PC-3 (cell line): ENCODE measurements at places on chromosomes 11 and 22. TPM values are rescaled to one million over a fixed set of nuclear protein-coding genes. Genes with fewer than 3 reads are reported as not detected.

GRCh38 chr11:123741159-123742030 lies at the start of gene ZNF202:
Gene ZNF202, minus strand, starts transcription at chr11:123741660. Its CDS starts 10,772 bp downstream, at chr11:123730888.
- H3K27me3 ChIP-seq = peaks cover 24% of the 10 kb centered on the region
- H3K4me1 ChIP-seq = peaks cover 18% of the 10 kb centered on the region
- peak within 1 kb of the TSS; percentile 34 for H3K27ac ChIP-seq
- peak; percentile 92 for DNase-seq

GRCh38 chr11:26651916-26652315 lies 69.9 kb downstream of the SLC5A12 start:
- DNase-seq = no peak
- H3K27me3 ChIP-seq = peaks cover 40% of the 10 kb centered on the region
- no peak overlapping the region for H3K27ac ChIP-seq

DNA sequence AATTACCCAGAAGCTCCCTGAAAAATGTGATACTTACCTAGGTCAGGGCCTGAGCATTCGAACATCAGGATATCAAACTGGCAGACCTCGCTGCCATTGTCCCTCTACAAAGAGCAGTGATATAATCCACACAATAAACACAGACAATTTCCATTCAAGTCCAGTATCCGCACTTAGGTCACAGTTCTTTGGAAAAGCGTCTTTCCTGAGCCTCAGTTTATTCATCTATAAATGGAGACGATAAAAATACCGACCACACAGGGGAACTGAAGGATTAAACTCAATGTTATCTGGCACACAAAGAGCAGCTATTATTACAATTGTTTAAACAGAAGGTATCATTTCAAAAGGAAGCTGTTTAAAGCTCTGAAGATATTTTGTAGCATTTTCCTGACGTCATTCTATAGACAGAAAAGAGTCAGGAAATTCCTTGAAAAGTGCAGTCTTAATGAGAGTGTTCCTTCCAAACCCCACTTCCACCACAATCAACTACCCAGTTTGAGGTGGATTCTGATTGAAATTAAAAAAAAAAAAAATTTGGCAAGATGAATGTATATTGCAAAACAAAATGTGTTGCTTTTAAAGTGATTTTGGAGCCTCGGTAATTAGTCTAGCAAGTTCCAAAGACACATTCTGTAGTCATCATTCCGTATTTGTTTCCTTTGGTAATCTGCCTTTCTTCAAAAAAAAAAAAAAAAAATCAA lies 47.2 kb upstream of the IGSF9B start:
- H3K36me3 ChIP-seq = no peaks in the 10 kb centered on the region
- no peaks in the 10 kb centered on the region for H3K4me1 ChIP-seq
- DNase-seq = no peak
- no peak overlapping the region for H3K4me3 ChIP-seq

DNA sequence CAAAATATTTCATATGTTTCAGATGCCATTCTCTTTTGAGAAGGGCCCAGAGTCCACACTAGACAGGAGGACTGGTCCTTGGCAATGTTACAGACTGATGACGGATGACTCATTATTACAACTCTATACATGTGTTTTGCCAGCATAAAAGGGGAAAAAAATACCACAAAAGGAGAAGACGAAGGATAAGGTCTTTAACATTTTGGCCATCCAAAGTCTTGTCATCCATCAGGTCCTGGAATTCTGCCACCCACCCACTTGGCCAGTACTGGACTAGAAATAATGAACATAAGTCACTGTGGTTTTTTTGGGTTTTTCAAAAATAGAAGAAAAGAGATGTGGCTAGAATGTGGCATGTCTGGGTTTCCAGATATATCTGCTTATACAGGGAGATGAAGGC lies 57.7 kb upstream of the BDNF start:
- H3K27ac ChIP-seq = no peak overlapping the region
- no peaks in the 10 kb centered on the region for H3K36me3 ChIP-seq
- 0 out of 2 replicates have a peak, but pooled peaks cover 4% of the 10 kb centered on the region for H3K4me1 ChIP-seq
- DNase-seq = peak; percentile 53
- H3K27me3 ChIP-seq = no peaks in the 10 kb centered on the region

Gene NPTXR
- 2.8 and 3.5 TPM in 2 replicates for total RNA-seq

Gene RIMBP3C
- total RNA-seq = 0.29 TPM in 1 of 2 replicates, not detected in the other

Gene CEND1
- total RNA-seq = not detected in 2 replicates

DNA sequence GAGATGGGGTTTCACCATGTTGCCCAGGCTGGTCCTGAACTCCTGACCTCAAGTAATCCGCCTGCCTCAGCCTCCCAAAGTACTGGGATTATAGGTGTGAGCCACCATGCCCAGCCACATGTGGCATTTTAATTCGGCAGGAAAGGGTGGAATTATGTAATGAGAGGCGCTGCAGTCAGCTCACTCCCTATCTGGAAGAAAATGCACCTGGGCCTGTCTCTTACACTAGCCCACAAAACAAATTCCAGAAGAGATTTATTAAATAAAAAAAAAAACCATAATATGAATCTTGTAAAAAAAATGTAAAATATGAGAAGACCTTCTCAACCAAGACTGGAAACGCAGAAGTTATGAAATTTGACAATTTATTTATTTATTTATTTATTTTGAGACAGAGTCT lies 8.2 kb upstream of the KAT5 start:
- no peak overlapping the region for H3K4me3 ChIP-seq
- peaks cover 9% of the 10 kb centered on the region; the same call in 1 of the 2 replicates for H3K27me3 ChIP-seq
- no peaks in the 10 kb centered on the region for H3K4me1 ChIP-seq
- no peak for DNase-seq

Gene NLRP6
- total RNA-seq = not detected in 2 replicates

Gene CRYBA4
- not detected in 2 replicates for total RNA-seq

Gene VSIG10L2
- total RNA-seq = not detected in 2 replicates

GRCh38 chr22:27063406-27063805 lies 406.0 kb downstream of the MIAT start:
- H3K27ac ChIP-seq = no peak overlapping the region
- H3K4me1 ChIP-seq = no peaks in the 10 kb centered on the region
- H3K27me3 ChIP-seq = no peaks in the 10 kb centered on the region
- no peak for DNase-seq

Gene GNB1L
- 27.0 and 28.8 TPM in 2 replicates for total RNA-seq

GRCh38 chr11:9568854-9569587 lies 4.4 kb upstream of the WEE1 start:
- DNase-seq = peak; percentile 97
- no peaks in the 10 kb centered on the region for H3K27me3 ChIP-seq
- H3K4me3 ChIP-seq = peak overlapping the region; percentile 47
- peak overlapping the region; percentile 98 for H3K27ac ChIP-seq
- peaks cover 65% of the 10 kb centered on the region for H3K4me1 ChIP-seq
- H3K36me3 ChIP-seq = no peaks in the 10 kb centered on the region

DNA sequence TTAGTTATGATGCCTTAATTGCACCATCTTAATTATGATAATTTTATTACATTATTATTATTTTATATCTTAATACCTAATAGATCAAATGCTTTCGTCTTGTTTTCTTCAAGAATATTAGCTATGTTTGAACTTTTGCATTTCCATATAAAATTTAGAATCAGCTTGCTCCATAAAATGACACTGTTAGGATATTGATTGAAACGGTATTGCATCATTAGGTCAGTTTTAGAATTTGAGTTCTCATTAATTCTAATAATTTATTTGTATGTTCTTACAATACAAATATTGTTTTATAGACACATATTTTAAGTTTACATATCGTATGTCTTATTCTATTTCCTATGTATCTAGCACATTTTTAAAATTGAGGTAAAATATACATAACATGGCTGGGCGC lies 6.7 kb downstream of the CFAP68 start:
- no peak overlapping the region for H3K27ac ChIP-seq
- H3K4me3 ChIP-seq = no peak overlapping the region
- DNase-seq = no peak
- no peaks in the 10 kb centered on the region for H3K4me1 ChIP-seq
- H3K27me3 ChIP-seq = no peaks in the 10 kb centered on the region

- no peaks in the 10 kb centered on the region for H3K4me1 ChIP-seq
- H3K27ac ChIP-seq = no peak overlapping the region
- no peaks in the 10 kb centered on the region for H3K27me3 ChIP-seq
- H3K4me3 ChIP-seq = no peak overlapping the region
Observed at GRCh38 chr11:28476049-28476448, 367.9 kb downstream of the METTL15 start.

- no peaks in the 10 kb centered on the region for H3K36me3 ChIP-seq
- no peak for DNase-seq
- no peak overlapping the region for H3K4me3 ChIP-seq
- H3K27ac ChIP-seq = no peak overlapping the region
- peaks cover 15% of the 10 kb centered on the region; the same call in 1 of the 2 replicates for H3K4me1 ChIP-seq
Observed at GRCh38 chr11:99535406-99535805, 514.7 kb downstream of the CNTN5 start.

Gene NLRP10
- 1.9 and 8.9 TPM in 2 replicates for total RNA-seq

DNA sequence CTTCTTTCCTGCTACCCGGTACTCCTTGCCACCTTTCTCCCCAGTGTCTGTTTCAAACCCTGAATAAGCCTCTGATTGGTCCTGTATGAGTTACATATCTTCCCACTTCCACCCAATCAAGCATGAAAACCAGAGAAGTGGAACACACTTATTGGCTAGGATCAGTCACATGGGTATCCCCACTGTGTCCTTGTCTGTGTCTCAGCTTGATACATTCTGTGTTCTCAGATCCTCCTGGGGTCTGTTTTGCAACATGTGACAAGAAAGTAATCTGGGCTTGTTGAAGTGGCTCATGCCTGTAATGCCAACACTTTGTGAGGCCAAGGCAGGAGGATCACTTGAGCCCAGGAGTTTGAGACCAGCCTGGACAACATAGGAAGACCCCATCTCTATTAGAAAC lies 23.9 kb downstream of the MCHR1 start:
- no peak overlapping the region for H3K4me3 ChIP-seq
- H3K27ac ChIP-seq = no peak overlapping the region
- H3K4me1 ChIP-seq = no peaks in the 10 kb centered on the region

Gene OTOG
- total RNA-seq = not detected in 2 replicates

Gene SYCE3
- 1.3 TPM in 1 of 2 replicates, not detected in the other for total RNA-seq

DNA sequence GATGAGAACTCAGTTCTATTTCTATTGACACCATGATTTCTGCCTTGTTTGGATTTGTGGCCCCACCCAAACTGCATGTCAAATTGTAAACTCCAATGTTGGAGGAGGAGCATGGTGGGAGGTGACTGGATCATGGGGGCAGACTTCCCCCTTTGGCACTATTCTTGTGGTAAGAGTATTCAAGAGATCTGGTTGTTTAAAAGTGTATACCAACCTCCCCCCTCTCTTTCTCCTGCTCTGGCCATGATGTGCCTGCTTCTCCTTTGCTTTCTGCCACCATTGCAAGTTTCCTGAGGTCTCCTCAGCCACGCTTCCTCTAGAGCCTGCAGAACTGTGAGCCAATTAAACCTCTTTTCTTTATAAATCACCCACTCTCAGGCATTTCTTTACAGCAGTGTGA lies 7.9 kb upstream of the FOXRED2 start:
- no peak overlapping the region for H3K27ac ChIP-seq
- no peak overlapping the region for H3K4me3 ChIP-seq
- DNase-seq = no peak

Gene SLC22A9
- total RNA-seq = not detected in 2 replicates

- no peak overlapping the region for H3K27ac ChIP-seq
- DNase-seq = peak; percentile 31
- H3K27me3 ChIP-seq = no peaks in the 10 kb centered on the region
- peak overlapping the region; percentile 76 for H3K4me3 ChIP-seq
Observed at GRCh38 chr22:41094041-41094593, 1.7 kb downstream of the EP300 start.

Gene MUC15
- total RNA-seq = not detected in 2 replicates

Gene EMID1
- total RNA-seq = 1.2 and 1.3 TPM in 2 replicates

- peaks cover 8% of the 10 kb centered on the region for H3K4me1 ChIP-seq
- DNase-seq = no peak
- no peak overlapping the region for H3K4me3 ChIP-seq
- no peaks in the 10 kb centered on the region for H3K36me3 ChIP-seq
- H3K27me3 ChIP-seq = no peaks in the 10 kb centered on the region
- H3K27ac ChIP-seq = no peak overlapping the region
Observed at GRCh38 chr22:30402028-30402765, 5.4 kb downstream of the SEC14L2 start.

- H3K27ac ChIP-seq = no peak overlapping the region
- no peak for DNase-seq
- no peaks in the 10 kb centered on the region for H3K4me1 ChIP-seq
- no peak overlapping the region for H3K4me3 ChIP-seq
- no peaks in the 10 kb centered on the region for H3K27me3 ChIP-seq
Observed at GRCh38 chr11:16336721-16337120, 19.6 kb downstream of the SOX6 start.

DNA sequence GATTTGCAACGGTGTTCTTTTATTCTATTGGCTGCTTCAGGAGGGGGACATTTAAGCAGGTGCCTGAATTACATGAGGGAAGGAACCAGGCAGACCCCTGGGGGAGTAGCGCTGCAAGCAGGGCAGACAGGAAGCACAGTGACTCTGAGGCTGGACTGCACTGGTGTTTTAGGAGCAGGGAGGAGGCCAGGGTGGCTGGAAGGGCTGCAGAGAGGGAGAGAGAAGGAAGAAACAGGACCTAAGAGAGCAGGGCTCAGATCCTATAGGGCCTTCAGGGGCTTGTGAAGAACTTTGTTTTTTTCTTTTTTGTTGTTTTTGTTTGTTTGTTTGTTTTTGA lies 62.5 kb upstream of the SORL1-AS1 start:
- no peak overlapping the region for H3K4me3 ChIP-seq
- no peaks in the 10 kb centered on the region for H3K27me3 ChIP-seq
- no peak overlapping the region for H3K27ac ChIP-seq
- 0 out of 2 replicates have a peak, but pooled peaks cover 2% of the 10 kb centered on the region for H3K4me1 ChIP-seq

DNA sequence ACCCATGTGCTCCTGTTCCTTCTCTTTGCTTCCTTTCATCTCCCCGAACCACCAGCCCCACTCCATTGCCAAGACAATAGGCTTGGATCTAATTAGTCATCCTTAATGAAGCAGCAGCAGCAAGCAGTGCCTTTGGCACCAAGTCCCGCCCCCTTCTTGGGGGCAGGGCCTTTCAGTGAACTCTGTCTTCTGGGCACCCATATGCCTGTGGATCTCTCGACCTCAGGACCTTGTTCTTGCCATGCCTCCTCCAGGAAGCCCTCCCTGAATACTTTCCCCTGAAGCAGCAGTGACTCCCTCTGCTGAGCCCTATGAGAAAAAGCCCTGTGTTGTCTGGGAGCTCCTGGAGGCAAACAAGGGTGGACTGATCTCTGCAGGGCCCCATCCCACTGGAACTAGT lies 32.1 kb downstream of the ARHGEF17 start:
- no peaks in the 10 kb centered on the region for H3K36me3 ChIP-seq
- no peak for DNase-seq
- H3K27me3 ChIP-seq = no peaks in the 10 kb centered on the region
- no peak overlapping the region for H3K27ac ChIP-seq
- H3K4me3 ChIP-seq = no peak overlapping the region

Gene TMEM45B
- 24.0 and 30.4 TPM in 2 replicates for total RNA-seq

- no peak for DNase-seq
- no peak overlapping the region for H3K27ac ChIP-seq
- no peak overlapping the region for H3K4me3 ChIP-seq
- H3K27me3 ChIP-seq = peaks cover 18% of the 10 kb centered on the region
- H3K36me3 ChIP-seq = no peaks in the 10 kb centered on the region
- no peaks in the 10 kb centered on the region for H3K4me1 ChIP-seq
Observed at GRCh38 chr11:76667271-76667818, 3.2 kb downstream of the LRRC32 start.
